ENCODE measurements at places on chromosomes 13 and 19.

GRCh38 chr19:34493038-34493648 lies 11.6 kb downstream of the WTIP start:
- no peak for DNase-seq

GRCh38 chr13:52832313-52832712 lies 16.1 kb downstream of the PCDH8 start:
- no peak for DNase-seq

- no peak for DNase-seq
Measured at GRCh38 chr19:582497-583197, 7.0 kb upstream of the HCN2 start.

DNA sequence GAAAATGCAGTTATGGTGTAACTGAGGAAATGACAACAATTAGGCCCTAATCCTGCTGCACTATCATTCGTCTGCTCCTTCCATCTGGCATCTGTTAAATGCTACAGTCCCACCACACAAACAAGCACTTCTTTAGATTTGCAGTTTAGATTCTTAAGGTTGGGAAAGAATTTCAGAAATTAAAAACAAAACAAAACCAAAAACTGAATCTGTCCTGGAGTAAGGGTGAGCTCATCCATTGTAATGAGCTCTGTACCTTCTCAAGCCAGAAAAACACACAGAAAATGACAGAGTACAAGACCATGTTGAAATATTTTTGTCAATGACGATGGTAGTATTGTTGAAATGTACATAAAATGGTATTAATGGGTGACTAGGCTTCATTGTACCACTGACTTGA lies 28.3 kb downstream of the SMAD9 start:
- DNase-seq: no peak

- DNase-seq: no peak
Measured at GRCh38 chr19:47781590-47782262, 3.2 kb downstream of the SELENOW start.

- DNase-seq: peak; percentile 87
Measured at GRCh38 chr19:21835810-21836444, at the start of gene ZNF43. Gene ZNF43, minus strand, starts transcription at chr19:21836182. Its CDS starts 144 bp downstream, at chr19:21836038.

DNA sequence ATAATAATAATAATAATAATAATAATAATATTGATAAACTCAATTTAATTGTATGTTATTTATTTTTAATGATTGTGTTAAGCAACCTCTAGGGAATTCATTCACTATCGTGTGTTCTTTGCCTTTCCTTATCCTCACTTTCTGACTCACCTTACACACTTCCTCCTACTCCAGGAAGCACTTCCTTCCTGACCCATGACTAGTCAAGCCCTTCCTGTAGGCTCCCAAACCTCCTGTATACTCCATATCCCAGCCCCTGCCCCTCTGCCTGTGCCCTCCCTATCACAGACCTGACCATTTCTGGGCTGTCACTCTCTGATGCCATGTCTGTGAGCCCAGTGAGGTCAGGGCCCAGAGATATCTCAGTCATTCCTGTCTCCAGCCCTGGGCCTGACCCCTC lies 7.6 kb downstream of the LGALS4 start:
- DNase-seq: no peak

DNA sequence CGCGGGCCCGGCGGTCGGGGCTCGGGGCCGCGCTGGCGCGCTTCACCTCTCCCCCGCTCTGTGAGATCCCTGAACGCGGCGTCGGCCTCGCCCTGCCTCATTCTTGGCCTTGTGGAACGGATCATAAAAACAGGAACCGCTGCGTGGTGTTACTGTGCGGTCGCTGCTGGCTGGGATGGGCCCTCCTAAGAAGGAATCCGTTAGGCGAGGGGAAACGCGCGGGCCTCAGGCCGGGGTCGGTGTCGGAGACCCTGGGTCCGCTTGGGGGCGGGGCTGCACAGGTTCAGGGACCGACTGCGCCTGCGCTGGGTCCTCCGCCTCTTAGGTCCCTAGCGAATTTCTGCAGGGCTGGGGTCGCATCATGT lies 381 bp downstream of the CKAP2 start:
- DNase-seq: peak; percentile 35

DNA sequence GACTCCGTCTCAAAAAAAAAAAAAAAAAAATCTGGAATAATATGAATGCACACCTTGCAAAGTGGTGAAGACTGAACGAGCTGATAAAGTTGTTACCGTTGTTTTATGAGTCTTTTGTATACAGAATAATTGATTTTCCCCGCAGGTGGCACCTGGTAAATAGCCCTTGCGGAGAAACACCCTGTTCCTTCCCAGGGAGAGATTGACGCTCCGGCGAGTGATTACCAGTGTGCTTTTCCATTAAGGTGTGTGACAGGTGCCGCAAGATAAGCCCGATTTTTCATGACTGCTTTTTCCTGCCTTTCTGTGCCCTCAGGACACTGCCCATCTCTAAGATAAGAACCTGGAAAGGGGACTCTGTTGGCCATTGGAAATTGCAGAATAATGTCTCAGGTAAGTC lies 943 bp downstream of the ZNF302 start:
- DNase-seq: no peak

- no peak for DNase-seq
Measured at GRCh38 chr13:41590643-41591042, 133.3 kb downstream of the RGCC start.

DNA sequence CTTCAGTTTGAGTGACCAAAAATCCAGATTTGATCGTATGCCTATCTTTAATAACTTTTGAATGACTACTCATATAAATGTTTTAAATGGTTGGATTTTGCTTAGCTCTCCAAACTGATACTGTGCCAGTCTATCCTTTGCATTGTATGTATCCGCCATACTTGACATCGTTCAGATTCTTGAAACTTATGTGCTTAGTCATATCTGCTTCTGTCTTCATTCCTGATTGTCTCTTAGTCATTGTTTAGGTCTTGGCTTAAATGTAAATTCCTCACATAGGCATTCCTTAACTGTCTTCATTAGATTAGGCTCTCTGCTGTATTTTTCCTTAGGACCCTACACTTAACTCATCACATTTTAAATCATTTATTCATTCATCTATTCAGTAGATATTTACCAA lies 126.0 kb downstream of the PCCA start:
- DNase-seq: no peak

DNA sequence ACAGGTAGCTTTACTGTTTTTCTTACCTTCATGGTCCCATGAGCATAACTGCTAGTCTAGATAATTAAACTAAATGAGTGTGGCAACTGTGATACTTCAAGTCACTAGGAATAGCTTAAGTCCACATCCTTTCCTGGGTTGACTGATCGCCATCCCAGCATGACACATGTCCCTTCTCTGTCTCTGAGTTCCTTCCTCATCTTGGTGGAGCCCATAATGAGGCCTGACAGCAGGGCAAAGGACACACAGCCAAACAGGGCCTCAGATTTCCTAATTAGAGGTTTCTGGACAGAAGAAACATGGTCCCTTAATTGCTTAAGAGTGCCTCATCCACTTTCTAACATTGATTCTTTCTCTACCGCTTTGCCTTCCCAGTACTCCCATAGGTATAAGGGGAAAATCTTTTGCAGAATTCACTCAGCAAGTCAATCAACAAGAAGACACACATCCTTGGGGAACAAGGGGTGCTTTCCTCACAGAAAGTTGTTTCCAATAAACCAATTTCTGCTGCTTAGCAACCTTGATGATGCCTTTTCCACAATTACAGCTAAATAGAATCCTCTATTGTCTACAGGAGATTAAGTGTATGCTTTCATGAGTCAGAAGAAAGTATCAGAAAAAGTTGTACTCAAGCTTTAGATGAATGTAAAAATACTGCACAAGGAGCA lies 208.3 kb upstream of the SERP2 start:
- DNase-seq: no peak

DNA sequence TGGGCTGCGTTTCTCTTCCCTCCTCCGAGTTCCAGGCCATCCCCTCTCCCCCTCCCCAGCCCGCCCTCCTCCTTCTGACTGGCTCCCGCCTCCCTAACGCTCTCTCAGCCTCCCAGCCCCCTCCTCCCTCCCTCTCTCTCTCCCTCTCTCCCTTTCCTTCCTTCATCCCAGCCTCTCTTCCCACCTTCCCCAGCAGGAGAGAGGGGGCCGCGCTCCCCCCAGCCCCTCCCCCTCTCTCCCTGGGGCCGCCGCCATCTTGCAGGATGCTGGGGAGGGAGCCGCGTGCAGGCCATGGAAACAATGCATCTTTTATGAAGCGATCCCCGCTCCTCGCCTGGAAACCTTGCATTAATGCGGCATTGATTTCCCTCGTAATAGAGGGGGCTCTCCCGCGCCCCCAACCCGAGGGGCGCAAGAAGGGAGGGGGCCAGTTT lies 42.6 kb upstream of the ADGRL1 start:
- peak; percentile 86 for DNase-seq

DNA sequence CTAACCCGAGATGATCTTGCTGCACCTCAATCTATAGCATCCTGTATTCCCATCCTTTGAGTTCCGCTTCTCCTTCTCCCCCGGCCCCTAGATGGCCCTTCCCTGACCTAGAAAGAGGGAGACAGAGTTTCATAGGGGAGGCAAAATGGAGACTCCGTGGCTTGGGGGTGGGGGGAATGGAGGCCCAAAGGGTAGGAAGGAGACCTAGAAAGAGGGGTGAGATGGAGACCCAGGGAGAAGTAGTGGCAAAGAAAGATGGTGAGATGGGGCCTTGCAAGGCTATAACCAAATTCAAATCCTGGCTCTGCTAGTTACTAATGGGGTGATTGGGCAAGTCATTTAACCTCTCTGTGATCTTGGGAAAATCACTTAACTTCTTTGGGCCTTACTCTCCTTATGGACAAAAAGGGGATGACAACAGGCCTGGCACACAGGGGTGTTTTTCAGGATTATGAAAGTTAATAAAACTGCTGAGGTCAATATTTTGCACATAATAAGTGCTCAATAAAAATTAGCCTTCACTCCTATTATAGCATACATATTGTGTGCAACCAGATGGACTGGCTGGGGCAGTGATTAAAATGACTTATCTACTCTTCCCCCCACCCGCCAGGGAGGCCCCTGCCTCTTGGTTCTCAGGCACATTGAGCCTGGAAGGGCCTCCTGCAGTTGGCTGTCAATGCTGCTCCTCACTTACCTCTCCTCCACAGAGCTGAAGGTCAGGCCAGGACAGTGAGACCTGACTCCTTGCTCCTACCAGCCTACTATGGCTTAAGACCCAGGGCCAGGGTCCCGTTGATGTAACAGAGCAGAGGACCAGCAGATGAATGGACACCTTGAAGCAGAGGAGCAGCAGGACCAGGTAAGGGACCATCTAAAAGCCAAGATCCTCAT lies 633 bp downstream of the SPHK2 start:
- DNase-seq: no peak

- no peak for DNase-seq
Measured at GRCh38 chr13:111661776-111662175, 341.3 kb downstream of the TEX29 start.

- DNase-seq: no peak
Measured at GRCh38 chr13:107778094-107778493, 437.2 kb downstream of the LIG4 start.
